T-helper 9 cell (primary cell): ENCODE measurements at places on chromosomes 16 and 17.
A peak's percentile ranks its signal among the peaks of the same experiment; 100 is the strongest.

DNA sequence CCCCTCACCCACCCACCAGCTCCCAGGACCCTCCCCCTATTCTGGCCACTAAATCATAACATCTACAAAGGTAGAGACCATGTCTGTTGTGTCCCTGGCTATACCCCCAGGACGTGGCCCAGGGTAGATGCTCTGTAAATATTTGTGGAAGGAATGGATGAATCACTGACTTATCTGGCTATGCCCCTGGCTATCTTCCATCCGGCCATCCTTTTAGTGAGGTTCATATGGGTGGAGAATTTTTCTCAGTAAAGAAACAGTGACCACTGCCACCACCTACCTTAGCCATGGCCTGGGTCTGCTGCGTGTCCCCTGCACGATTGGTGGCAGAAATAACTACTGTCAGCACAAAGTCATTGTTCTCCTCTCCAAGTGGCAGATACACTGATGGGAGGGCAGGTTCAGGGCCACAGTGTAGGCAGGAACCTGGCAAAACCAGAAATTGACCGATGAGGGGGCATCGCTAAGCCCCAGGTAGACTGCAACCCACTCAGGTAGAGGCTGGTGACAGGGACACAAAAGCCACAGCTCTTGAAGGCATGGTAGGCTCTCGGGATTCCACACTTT, 63.1 kb upstream of the BCO1 start:
- no peak for DNase-seq

DNA sequence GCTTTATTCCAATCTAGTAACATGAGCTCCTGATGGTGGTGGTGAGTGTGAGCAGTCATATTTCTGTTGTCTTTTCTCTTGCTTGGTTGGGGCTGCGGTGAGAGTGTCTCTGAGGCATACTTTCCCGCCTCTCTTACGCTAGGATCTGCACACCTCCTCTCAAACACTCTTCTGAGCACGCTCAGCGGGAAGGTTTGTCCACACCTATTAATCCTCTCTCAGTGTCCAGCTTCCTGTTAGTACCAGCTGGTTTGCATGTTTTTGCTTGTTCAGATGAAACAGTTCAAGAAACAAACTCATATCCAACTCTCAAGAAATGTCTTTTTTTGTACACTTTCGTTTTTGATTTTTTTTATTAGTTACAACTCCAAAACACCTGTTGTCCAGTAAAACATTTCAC, 89.5 kb downstream of the CCDC182 start:
- DNase-seq: no peak

- no peak for DNase-seq
Measured at GRCh38 chr17:9240659-9241370, 219.5 kb downstream of the NTN1 start.

- peak; percentile 4 for DNase-seq
Measured at GRCh38 chr17:57045868-57046704, 39.0 kb upstream of the AKAP1 start.

DNA sequence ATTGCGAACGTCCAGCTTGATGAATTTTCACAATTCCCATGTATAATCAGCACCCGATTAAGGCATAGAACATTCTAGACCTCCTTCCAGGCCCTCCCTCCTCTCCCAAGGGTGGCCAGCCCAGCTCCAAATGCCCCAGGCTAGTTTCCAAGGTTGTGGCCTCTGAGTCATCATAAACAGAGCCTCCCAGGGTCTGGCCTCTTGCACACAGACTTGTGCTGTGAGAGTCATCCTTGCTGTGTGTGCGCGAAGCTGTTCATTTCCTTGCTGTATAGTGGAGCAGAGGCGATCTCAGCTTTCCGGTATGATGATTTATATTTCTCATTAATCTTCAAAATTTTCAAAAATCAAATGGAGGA, 20.5 kb upstream of the JPH3 start:
- DNase-seq: no peak

- no peak for DNase-seq
Measured at GRCh38 chr16:80627108-80627507, 86.3 kb downstream of the DYNLRB2 start.

GRCh38 chr16:81151648-81152310, 55.6 kb upstream of the GCSH start:
- no peak for DNase-seq

DNA sequence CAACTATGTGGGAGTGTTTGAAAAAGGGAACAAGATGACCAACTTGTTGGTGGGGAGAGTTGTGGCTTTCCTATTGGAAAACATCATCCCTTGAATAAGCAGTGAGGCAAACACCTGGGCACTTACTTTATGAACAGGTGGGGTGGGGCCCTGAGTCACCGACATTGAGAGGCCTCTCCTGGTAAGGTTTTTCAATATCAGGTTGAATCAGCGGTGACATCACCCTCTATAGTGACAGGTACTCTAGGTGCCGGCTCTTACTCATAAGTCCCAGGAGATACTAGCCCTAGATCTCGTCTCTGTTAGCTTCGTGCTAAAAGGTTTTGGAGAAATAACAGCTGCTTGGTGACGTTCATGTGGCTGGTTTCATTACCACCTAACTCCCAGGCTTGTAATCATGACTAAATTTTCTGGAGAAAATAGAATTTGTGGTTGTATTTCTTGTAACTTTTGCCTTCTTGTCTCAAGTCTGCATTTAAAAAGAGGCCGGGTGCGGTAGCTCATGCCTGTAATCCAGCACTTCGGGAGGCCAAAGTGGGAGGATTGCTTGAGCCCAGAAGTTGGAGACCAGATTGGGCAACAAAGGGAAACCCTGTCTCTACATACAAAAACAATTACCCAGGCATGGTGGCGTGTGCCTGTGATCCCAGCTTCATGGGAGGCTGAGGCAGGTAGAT, 19.3 kb downstream of the CDH1 start:
- DNase-seq: no peak

DNA sequence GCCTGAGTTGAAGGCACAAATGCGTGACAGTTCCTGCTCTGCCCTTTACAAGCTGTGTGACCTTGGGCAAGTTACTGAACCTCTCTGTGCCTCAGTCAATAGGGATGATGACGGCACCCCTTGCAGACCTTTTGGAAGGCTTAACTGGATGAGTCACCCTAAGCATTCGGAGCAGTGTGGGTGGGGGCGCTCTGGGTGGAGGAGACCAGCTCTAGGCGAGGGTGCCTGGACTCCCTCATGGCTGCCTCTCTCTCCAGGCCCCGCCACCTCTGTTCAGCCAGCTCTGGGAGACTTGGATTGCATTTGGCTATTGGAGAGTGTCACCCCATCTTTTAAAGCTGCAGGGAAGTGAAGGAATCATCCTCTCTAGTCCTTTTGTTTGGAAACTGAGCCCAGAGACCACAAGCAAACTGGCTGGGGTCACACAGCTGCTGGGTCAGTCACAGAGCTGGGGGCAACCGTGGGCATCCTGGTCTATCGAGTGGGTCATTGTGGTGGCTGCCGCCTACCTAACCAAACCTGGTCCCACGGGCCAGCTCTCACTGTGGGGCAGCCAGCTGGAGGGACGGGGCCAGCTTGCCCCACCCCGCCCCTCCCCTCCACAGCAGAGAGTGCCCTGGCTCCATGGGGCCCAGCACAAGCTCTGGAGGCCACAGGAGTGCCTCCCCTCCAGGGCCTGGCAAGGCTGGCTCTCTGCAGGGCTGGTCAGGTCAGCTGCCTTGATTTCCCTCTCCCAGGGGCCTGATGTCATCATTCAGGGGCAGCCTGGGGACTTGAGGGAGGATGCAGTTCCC, 20.2 kb upstream of the GSE1 start:
- DNase-seq: no peak

- no peak for DNase-seq
Measured at GRCh38 chr16:58379736-58380135, 12.5 kb upstream of the GINS3 start.

- DNase-seq: no peak
Measured at GRCh38 chr16:56793492-56793891, 63.6 kb downstream of the NUP93 start.

- no peak for DNase-seq
Measured at GRCh38 chr17:10499950-10500349, 18.4 kb downstream of the MYH1 start.

DNA sequence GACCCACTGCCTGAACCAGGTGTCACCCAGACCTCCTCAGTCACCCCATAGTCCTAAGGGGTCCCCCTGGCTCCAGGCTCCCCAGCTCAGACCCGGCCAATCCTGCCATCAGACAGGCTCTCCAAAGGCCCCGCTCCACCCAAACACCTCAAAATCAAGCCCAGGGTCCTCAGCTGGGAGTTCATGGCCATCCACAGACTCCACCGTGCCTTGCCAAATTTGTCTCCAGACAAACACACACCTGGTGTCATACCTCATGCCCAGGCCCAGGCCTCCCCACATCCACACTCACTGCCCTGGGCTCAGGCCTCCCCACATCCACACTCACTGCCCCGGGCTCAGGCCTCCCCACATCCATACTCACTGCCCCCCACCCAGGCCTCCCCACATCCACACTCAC, 12.5 kb downstream of the RPH3AL start:
- no peak for DNase-seq

GRCh38 chr17:37309051-37309450, 66.7 kb upstream of the C17orf78 start:
- no peak for DNase-seq

DNA sequence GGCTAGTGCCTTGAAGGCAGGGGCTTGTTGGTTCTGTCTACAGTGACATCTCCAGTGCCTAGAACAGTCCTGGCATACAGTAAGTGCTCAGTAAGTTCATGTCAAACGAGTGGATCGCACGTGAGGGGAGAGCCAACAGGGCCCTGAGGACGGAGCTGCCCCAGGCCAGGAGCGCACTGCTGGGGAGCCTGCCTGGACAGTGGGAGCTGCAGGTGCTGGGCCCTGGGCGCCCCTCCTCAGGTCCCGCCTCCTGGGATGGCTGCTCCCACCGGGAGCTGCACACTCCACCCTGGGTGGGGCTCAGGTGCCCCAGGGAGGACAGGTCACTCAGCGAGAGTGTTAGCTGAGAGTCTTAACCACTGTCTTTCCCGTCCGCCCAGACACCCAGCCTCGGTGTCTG, 1.8 kb downstream of the EVPL start:
- DNase-seq: no peak

DNA sequence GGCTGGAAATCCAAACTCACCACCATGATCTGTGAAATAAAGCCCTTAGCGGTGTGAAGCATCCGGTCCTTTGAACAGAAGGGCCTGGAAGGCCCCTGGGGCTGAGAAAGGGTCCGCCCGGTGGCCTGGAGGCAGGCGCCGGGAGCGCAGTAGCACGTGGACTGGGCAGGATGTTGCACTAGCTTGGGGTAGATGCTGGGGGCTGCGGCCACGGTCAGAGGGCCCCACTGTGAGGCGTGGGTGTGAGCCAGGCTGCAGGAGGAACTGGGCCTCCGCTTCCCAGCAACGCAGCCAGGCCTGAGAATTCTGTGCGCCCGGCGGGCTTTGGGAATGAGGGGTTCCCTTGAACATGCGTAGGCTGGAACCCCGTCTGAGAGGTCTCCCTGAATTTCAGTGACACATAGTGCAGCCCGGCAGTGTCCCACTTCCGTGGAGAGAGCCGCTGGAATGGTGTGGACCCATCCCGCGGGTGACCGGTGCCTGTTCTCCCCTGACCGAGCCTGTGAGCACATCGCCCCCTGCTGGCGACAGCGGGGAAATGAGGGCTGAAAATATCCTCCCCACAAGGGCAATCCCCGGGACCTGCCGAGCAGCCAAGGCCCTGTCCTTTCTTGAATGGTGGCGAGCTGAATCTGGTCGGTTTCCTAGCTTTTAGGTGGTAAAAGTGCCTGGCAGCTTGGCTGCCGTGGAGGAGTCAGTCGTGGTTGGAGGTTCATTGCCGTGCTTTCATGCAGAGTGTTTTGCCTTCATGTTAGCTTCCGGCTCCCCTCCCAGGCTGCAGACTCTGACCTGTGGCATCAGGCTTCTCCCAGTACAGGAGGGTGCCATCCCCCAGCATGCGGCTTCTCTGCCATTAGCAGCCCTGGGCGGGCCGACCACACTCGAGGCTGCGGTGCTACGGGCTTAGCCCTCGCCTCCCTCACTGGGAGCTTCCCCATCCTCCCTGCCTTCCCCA, 43.8 kb downstream of the DNAJA2 start:
- peak; percentile 61 for DNase-seq

DNA sequence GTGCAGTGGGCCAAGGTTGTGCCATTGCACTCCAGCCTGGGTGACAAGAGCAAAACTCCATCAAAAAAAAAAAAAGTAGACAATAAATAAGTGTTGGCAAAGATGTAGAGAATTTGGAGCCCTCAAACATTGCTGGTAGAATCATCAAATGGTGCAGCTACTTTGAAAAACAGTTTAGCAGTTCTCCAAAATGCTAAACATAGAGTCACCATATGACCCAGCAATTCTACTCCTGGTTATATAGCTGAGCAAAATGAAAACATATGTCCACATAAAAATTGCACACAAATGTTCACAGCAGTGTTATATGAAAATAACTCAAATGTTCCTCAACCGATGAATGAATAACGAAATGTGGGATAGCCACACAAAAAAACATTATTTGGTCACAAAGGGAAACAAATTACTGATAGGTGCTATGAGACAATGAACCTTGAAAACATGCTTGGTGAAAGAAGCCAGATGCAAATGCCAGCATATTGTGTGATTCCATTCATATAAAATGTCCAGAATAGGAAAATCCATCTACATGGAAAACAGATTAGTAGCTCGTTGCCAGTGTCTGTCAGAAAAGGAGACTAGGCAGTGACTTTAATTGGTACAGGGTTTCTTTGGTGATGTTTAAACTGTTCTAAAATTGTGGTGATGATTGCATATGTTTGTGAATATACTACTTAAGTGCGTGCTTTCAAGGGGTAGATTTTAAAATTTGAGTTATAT, 12.7 kb upstream of the RABEP1 start:
- DNase-seq: no peak

DNA sequence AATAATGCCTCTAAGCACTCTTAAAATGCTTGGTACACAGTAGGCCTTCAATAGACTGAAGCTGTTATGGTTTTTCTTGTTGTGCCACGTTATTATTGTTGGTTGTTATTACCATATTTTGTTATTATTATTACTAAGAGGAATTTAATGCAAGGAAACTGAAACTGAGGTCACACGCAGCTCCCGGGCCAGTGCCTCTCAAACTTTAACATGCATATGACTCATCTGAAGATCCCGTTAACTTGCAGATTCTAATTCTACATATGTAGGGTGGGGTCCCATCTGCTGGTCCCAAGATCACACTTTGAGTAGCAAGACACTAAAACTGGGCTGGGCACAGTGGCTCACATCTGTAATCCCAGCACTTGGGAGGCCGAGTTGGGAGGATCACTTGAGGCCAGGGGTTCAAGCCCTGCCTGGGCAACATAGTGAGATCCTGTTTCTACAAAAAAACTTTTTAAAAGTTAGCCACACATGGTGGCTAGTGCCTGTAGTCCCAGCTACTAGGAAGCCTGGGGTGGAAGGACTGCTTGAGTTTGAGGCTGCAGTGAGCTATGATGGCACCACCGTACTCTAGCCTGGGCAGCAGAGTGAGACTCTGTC, 888 bp downstream of the ACSM5 start:
- DNase-seq: no peak
